Keratinocyte (primary cell): ENCODE measurements at places on chromosomes 12 and 14. TPM values are rescaled to one million over a fixed set of nuclear protein-coding genes. Genes with fewer than 3 reads are reported as not detected.

LRRK2 gene
- 0.07 to 0.26 TPM (median 0.25 TPM) in 3 replicates for polyA plus RNA-seq

CMA1 gene
- polyA plus RNA-seq = not detected in 3 replicates

DNA sequence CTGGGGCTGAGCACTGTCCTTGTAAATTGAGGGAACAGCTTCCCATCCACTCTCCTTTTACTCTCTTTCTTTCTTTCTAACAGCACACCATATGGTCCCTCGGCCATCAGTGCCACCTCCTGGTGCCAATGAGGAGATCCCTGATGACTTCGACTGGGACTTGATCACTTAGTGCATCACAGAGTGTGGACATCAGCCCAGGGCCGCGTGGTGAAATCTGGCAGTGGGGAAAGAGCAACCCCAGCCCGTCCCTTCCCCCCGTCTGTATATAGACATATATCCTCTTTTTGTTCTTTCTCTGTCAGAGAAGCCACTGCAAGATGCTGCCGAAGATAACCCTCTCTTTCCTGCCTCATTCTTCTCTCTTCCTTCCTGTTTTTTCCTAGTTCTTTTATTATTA, 13.5 kb downstream of the C3AR1 start:
- DNase-seq = no peak

GRCh38 chr12:4269279-4269991, 4.1 kb upstream of the CCND2 start:
- DNase-seq = no peak

GRCh38 chr12:23855813-23856212, 93.7 kb downstream of the SOX5 start:
- no peak for DNase-seq

DNA sequence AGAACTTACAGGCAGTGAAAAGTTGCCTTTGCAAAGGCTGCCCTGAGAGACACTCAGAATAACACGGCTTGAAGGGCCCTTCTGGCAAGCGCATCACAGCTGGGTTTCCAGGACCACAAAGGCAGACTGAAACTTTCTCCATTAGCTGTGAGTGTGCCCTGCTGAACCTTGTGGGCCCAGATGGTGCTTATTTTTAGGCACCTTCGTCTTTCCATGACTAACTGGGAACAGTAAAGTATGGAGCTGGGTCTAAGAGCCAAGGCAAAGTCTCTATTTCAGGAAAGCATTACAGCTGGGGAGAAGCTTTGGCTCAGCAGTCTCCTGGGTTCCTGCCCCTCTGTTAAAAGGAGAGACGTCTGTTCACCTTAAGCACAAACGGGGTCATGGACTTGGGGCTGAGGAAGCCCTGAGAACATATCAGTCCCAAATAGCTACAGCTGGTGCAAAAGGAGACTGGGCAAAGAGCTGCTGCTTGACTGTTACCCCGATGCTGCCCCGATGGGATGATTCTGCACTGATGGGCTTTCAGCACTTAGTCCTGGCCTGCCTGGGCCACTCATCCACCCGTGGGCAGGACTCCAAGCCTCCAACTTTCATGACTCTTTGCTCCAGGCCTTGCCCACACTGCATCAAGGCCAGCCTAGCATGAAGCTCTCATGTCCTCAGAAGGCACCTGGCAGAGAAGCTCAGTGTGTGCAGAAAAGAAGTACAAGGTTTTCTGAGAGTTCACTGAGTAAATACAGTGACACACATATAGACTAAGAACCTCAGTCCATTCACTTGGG, 248.3 kb downstream of the PHLDA1 start:
- no peak for DNase-seq

DNA sequence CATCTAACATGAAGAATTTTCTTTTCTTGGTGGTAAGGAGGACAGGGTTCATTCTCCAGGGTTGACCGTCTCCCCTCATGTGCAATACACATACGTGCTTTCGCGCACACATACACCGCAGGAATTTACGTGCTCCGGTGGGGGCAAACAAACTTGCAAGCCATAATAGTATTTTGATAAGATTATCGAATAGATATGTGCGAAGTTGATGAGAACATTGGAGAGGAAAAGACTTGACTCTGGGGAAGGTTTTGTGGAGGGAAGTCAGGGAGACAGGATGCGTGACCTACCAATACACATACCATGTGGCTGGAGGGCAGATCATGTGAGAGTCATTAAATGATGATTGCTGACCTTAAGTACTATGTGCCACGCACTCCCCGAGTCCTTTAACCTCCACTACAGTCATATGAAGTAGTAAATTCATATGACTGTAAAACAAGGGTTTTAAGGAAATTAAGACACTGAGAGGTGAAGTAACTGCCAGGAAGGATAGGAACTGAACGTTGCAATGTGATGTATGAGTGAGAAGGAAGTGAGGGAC, 921 bp downstream of the RAD51B start:
- DNase-seq = no peak
